ENCODE measurements at places on chromosomes 6 and 20. TPM values are rescaled to one million over a fixed set of nuclear protein-coding genes. Genes with fewer than 3 reads are reported as not detected.

Gene FAM83C
- total RNA-seq = 0.26 TPM

Gene KIAA0408
- not detected for total RNA-seq

Gene HRH3
- total RNA-seq = not detected

Gene TAP2
- 43.1 TPM for total RNA-seq

Gene RIPOR2
- not detected for total RNA-seq

Gene ZC3H12D
- total RNA-seq = under 0.01 TPM

Gene ENPP5
- total RNA-seq = 0.26 TPM

Gene DAAM2
- under 0.01 TPM for total RNA-seq

Gene RGS17
- 4.7 TPM for total RNA-seq

Gene BACH2
- total RNA-seq = 0.38 TPM

Gene TMEM244
- not detected for total RNA-seq

Gene GRIK2
- total RNA-seq = 0.38 TPM

Gene MUCL3
- under 0.01 TPM for total RNA-seq

Gene ZNF341
- 0.64 TPM for total RNA-seq

Gene LTB
- total RNA-seq = not detected

Gene EYA4
- 9.7 TPM for total RNA-seq

Gene PLN
- not detected for total RNA-seq

Gene MUC22
- under 0.01 TPM for total RNA-seq

Gene ZNF165
- total RNA-seq = 4.7 TPM

Gene SEMG1
- not detected for total RNA-seq

Gene NFKBIL1
- 38.9 TPM for total RNA-seq

Gene TREM2
- total RNA-seq = 0.53 TPM

Gene IPCEF1
- under 0.01 TPM for total RNA-seq

Gene OVOL2
- 27.6 TPM for total RNA-seq

Gene FNDC11
- total RNA-seq = 0.26 TPM

Gene HCRTR2
- not detected for total RNA-seq

Gene RAET1L
- 0.79 TPM for total RNA-seq

Gene FAM110A
- 7.1 TPM for total RNA-seq

Gene IRF4
- total RNA-seq = not detected

Gene SMPDL3A
- 7.4 TPM for total RNA-seq

Gene VSTM2L
- 5.0 TPM for total RNA-seq

Gene HAO1
- total RNA-seq = not detected

Gene WASF1
- total RNA-seq = 5.4 TPM
